ENCODE measurements at places on chromosomes 7 and 10.

DNA sequence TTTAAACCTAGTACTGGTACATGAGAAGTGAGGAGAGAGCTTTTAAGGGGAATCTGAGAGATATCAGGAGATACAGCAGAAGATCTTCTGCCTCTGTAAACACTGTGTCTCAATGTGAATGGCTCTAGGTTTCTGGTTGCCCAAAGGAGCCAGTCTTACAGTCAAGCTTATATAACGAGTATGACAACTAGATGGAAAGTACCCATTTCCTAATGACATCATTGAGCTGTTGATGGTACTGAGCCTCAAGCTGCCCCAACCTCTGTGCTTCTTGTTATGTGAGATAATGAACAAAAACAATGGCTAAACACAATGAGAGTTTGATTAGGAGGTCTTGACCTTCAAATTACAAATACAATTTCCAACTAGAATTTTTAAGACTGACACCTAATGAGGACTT lies 451.5 kb downstream of the SORCS1 start:
- no peak for DNase-seq

DNA sequence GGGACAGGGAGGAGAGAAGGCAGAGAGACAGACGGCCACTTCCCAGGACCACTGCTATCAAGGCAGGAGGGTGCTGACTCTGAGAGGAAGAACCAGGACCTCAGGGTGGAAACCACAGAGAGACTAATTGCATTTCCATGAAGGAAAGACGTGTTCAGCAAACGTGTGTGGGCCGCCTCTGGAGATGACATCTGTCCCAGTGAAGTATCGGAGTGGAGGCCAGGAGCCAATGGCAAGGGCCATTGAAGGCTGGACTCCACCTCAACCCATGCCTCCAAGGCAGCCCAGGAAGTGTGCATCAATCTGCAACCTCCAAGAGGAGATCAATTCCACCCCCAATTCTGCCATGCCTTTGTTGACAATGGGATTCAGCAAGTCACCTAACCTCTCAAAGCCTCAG lies 229.9 kb downstream of the USP6NL start:
- no peak for DNase-seq

- DNase-seq: no peak
Observed at GRCh38 chr10:3294919-3295581, 122.5 kb upstream of the PITRM1 start.

DNA sequence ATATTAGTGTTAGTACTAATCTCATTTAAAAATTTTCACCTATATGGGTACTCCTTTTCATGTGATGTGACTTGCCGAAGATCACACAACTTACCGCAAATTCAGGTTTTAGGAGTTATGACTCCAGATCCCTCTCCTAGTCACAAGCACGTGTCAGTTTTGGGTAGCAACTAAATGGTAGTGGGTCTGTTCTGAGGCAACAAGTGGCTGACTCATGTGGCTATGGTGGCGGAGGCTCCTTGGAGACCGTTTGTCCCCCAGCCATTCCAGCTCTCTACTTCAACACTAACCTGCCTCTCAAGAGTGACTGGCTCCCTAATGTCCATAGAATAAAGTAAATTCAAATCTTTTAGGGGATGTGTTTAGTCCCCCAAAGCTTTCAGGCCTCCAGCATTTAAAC lies 39.5 kb downstream of the MRC1 start:
- no peak for DNase-seq

GRCh38 chr10:102546606-102547320 lies 43.0 kb downstream of the SUFU start:
- DNase-seq: no peak

GRCh38 chr7:122622682-122623081 lies 76.2 kb downstream of the RNF133 start:
- DNase-seq: no peak

DNA sequence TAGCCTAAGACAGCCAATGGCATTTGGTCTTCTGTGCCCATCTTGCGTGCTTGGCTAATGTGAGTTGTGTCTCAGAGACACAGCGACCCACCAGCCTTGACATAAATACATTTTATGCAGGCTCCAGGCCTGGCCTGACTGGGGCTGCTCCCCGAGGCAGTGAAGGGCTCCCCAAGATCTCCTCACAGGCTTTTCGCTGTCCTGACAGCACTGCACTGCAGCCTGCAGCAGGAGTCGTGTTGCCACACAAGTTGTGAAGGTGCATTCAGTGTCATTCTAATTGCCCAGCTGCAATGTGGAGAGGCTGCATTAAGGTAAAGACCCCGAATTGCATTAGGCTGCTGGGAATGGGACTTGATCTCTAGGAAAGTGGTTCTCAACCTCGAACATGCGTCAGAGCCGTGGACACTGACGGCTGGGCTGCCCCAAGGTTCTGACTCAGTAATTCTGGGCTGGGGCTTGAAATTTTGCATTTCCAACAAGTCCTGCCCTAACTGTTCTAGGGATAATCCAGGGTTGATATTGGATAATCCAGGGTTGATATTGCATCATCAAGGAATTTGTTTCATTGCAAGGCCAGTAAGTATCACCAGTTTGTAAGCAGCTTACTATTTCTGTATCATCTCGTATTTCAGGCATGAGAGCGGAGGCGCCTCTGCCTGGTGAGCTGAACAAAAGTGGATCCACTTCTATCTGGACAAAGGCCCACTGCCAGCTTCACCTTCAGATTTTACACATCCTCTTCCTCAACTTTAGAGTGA lies 108.7 kb upstream of the INSIG1 start:
- DNase-seq: no peak

DNA sequence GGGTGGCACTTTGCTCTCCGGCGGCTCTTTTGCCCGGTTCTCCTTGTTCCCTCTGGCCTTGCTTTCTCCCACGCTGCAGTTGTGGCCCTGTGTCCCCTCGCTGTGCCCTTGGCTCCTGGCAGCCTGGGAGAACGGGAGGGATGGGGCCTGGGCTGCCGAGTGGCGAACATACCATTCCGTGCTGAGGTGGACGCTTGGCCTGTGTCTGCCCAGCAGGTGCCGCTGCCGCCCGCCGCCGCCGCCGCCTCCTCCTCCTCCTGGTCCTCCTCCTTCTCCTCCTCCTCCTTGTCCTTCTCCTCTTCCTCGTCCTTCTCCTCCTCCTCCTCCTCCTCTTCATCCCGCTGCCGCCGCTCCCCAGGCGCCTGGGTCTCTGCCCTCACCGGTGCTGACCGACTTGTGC lies 36.0 kb downstream of the AGAP3 start:
- DNase-seq: no peak

DNA sequence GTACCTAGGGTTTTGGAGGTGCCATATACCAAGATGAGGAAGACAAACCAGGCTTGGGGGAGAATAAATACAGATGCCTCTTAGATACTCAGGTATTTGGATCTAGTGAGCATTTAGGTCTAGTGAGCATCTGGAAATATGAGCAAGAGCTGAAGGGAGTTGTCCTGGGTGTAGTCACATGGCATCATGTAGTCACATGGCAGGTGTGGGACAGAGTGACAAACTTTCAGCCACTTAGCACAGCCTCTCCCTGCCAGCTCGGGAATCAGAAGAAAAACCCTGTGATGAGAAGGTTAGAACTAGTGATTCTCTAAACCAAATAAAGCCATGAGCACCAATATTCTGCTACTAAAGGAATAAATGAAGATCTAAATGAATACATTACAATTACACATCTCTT lies 24.3 kb downstream of the RGR start:
- DNase-seq: no peak

DNA sequence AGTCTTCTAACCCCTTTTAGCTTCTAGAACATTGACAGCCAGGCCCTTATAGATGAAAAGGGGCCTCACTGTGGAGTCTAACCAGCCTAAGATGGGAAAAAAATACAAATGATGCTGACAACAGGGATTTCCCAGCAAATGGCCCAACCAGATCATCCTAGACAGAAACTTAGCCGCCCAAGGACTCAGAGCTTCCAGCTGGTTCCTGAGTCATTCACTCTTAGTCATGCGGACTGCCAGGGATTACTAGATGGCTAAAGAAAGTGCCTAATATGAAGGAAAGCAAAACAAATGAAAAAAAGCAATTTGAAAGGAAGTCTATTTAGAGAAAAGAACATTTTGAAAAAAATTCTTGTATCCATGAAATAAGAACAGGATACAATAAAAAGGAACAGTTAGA lies 23.7 kb downstream of the TSPAN14 start:
- DNase-seq: no peak

GRCh38 chr7:73648593-73649332 lies 18.9 kb upstream of the VPS37D start:
- DNase-seq: no peak

DNA sequence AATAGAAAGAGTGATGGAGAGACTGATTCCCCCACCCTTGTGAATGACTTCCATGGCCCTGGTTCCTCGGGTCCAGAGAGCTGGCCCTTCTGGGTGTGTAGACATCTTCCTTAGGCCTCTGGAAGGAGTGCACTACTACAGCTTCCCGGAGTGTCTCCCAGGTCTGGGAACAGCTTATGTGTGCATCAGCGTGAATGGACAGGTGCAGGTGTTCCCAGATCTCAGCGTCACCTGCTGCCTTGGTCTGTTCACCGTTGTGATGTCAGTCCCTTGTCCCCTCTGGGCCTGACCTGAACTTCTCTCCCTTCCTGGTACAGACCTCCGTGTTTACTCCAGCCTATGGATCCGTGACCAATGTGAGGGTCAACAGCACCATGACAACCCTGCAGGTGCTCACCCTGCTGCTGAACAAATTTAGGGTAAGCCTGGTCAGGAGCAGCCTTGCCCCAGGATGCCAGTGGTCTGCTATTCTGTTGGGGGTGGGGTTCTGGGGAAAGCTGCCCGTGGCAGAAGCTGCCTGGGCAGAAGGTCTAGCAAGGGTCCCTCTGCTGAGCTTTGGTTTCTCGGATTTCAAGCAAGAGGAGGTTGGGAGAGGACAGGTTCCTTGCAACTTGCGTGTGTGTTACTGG lies 10.5 kb upstream of the DEPP1 start:
- no peak for DNase-seq

DNA sequence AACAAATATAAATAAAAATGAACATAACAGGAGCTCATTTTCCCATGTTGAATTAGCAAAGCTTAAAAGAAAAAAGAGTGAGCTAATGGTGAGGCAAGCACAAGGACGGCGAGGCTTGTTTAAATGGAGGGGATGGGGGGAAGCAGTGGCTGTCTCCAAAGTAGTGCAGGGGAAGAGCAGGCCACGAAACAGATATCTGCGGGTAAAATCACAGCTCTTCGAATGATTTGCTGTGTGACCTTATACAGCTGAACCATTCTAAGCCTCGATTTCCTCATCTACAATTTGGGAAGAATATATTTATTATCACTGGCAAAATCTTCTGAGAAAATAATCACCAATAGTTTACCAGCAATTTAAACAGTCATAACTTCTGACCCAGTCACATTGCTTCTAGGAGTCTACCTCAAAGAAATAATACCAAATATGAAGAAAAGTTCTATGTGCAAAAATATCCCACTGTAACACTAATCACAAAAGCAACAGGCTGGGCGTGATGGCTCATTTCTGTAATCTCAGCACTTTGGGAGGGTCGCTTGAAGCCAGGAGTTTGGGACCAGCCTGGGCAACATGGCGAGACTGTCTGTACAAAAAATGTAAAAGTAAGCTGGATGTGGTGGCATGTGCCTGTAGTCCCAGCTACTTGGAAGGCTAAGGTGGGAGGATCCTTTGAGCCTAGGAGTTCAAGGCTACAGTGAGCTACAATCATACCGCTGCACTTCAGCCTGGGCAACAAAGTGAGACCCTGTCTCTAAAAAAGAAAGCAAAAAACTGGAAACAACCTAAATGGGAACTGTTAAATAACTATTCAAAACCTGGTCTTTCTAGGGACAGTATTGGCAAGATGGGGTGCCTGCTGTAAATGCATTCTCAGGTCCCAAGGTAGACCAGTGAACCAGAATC lies 63.1 kb upstream of the ASAH2 start:
- DNase-seq: no peak

GRCh38 chr10:126501828-126502227 lies 113.6 kb upstream of the ADAM12 start:
- DNase-seq: no peak

DNA sequence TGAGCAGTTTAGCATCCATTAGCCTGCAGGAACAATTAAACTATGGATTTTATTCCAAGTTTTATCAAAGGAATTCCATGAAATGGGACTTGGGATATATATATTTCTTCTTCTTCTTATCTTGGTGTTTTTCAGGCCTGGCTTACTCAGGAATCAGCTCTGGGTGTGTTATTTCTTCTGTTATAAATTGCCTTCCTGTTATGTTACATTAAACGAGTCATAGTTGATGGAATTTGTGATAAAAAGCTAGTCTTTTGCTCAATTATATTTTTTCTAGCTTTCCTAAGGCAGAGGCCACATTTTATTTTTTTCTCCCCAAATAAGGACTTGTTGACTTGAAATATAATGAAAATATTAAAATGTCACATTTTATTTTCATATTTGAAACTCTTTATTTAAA lies 141.3 kb downstream of the EPC1 start:
- DNase-seq: no peak

- no peak for DNase-seq
Observed at GRCh38 chr7:158809596-158809995, 19.7 kb downstream of the ESYT2 start.

DNA sequence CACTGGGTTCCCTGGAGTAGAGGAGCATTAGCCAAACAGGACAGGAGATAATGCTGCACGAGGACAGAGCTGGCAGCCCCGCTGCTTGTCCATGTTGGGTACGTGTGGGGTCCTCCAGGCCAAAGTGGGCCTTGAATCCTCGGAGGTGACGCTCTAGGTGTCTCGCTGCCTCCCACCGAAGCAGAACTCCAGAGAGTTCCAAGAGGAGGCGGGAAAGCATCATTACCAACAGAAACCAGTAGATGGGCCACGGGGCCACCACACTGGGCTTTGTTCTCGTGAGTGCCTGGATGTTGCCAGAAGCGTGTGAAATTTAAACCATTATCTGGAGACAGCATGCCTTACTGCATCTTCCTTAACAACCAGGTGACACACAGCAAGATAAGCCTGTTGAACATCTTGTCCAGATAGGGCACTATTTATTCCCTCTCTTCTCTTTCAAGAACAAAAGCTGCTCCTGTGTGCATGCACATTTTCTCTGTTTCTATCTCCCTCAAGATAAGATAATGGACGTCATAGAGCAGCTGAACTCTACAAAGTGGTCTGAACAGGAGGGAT lies 56.8 kb downstream of the TNS3 start:
- DNase-seq: no peak

- no peak for DNase-seq
Observed at GRCh38 chr7:98836811-98837629, 32.8 kb downstream of the TMEM130 start.

- DNase-seq: no peak
Observed at GRCh38 chr10:5655121-5655520, 11.3 kb downstream of the ASB13 start.

- no peak for DNase-seq
Observed at GRCh38 chr7:78435355-78435754, 636.8 kb downstream of the PHTF2 start.
